ENCODE measurements at places on chromosomes 5 and 9.

DNA sequence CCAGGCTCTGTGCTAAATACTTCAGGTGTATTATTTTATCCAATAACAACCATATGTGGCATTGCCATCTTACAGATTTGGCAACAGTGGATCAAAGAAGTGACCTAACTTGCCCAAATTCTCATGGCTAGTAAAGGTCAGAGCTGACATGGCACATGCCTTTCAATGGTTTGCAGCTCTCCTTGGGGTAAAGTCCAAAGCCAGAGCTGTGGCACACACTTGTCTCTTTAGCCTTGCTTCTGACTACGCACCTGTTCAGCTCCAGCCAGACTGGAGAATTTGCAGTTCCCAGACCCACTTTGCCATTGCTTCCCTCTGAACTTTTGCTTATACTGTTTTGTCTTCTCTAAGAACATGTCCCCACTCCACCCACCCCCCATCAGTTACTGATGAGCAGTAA lies 5.9 kb downstream of the SLC35A4 start:
- DNase-seq = no peak

DNA sequence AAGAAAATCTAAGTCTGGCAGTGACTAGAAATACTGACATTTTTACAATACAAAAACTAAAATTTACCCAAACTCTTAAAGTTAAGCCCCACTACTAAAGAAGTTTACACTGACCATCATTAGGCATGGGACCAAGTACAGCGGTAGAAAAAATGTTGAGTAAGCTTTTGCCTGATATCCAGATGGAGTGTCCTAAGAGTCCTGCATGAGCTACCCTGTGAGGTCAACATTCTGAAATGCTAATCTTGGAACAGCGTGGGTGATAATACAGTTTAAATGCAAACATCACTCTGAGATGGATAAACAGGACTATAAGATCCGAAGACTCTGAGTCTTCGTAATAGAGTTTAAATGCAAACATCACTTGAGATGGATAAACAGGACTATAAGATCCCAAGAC lies 189.7 kb downstream of the DCP2 start:
- no peak for DNase-seq

DNA sequence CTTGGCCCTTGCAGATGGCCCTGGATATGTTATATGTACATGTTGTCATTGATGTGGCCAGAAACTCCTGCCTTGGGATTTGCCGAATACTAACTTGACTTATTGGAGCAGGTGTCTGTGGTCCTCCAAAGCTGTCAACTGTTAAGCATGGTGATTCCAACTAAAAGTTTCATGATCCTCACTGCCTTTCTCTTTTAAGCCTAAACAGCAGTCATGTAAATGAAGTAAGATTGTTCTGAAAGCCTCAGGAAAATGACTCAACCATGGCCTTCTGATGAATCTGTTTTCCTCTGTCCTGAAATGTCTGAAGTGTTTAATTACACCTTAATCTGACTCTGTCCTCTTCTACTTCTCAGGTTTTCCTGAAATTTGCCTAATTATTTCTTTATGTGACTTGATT lies 245.0 kb downstream of the FAM114A2 start:
- DNase-seq = no peak

GRCh38 chr9:91302831-91303230 lies 58.9 kb downstream of the AUH start:
- peak; percentile 68 for DNase-seq

GRCh38 chr5:123478546-123478945 lies 33.4 kb upstream of the CSNK1G3 start:
- no peak for DNase-seq

DNA sequence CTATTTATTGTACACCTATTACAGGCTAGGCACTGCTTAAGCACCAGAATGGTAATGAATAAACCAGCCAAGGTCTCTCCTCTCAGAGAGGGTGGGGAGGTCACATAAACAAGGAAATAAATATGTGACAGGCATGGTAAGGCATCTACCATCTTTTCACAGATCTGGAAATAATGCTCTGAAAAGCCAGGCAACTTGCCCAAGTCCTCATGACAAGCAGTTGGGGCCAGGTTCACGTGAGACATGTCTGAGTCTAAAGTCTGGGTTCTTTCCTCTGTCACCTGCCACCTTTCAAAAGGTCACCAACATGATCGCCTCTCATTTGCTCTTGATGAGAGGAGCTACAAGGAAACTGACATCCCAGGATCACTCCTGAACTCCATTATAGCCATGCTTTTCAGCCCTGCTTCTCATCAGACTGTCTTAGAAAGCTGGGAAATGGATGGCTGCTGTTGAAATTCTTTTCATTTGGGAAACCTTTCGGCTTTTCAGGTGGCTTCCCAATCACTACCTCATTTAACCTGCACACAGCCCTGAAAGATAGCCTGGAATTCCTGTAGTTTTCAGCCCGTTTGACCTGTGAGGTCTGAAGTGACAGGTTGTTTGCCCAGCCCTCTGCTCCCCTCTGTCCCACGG lies 123.1 kb downstream of the CRB2 start:
- no peak for DNase-seq

GRCh38 chr5:140224658-140225057 lies 49.7 kb downstream of the CYSTM1 start:
- no peak for DNase-seq

- DNase-seq = peak; percentile 43
These were observed 132.2 kb downstream of the EBF1 start for GRCh38 chr5:158967541-158967940.

DNA sequence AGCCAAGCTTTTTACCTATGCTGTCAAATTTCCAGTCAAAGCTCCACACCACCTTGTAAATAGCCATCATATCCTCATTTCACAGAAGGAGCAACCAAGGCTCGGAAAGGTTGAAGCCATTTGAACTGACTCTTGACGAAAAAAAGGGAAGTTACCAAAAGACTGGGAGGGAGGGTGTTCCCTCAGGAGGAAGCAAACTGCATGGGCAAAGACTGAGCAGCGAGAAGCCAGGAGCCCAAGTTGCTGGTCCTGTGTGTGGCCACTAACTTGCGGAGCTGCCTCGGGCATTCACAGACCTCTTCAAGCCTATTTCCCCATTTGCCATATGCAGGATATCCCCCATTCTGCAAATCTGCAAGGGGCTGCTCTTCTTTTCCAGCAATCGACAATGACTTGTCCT lies 37.4 kb downstream of the TTLL11 start:
- peak; percentile 55 for DNase-seq

- DNase-seq = peak; percentile 67
These were observed 31.8 kb upstream of the FGF1 start for GRCh38 chr5:142717582-142718215.

- no peak for DNase-seq
These were observed 88.0 kb downstream of the ADAMTS2 start for GRCh38 chr5:179257176-179257682.

GRCh38 chr5:139495638-139496435 lies 13.3 kb upstream of the STING1 start:
- peak; percentile 65 for DNase-seq

- DNase-seq = peak; percentile 9
These were observed 65.9 kb upstream of the PLPP1 start for GRCh38 chr5:55600497-55601203.

GRCh38 chr9:121859646-121860045 lies 208.2 kb downstream of the DAB2IP start:
- no peak for DNase-seq

- DNase-seq = no peak
These were observed 12.3 kb downstream of the CHD1 start for GRCh38 chr5:98916540-98916939.

GRCh38 chr5:140402258-140403074 lies 833 bp downstream of the ANKHD1 start:
- DNase-seq = peak; percentile 51

DNA sequence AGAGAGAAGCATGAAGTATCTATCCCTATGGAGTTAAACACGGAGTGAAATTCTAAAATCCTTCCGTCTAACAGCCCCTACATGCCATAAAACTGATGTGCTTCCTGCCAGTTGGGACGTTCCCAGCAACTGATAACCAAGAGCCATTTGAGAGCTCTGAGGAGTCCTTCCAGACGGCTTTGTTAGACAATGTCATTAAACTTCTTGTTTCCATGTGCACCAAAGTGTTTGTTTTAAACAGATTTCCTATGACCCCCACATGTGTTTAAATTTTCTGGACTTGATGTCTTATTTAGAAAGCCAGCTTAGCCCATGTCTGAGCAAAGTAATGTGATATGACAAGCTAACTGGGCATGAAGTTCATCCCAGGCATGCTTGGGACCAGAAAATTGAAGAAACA lies 57.2 kb upstream of the LPAR1 start:
- no peak for DNase-seq

- no peak for DNase-seq
These were observed 9.6 kb downstream of the PSIP1 start for GRCh38 chr9:15501179-15501578.

- DNase-seq = peak; percentile 9
These were observed 21.1 kb upstream of the ZNF622 start for GRCh38 chr5:16486711-16487111.

All from inflammatory macrophage (primary cell).